ENCODE measurements at places on chromosomes 6 and 20.

DNA sequence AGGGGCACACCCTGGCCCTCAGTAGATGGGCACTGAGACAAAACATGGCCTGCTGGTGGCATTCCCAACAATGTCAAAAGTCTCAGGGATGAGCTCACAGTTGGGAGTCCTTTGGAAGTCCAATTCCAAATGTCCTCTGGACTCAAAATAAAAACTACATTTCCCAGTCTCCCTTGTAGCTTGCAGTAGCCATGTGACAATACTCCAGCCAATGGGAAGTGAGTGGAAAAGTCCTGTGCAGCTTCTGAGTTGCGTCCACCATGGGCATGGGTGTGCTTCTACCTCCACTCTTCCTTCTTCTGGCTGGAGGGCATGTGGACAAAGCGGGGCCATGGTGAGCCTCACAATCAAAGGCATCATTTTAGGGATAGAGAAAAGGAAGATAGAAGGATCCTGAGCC is 5.8 kb upstream of the ADAM33 start:
- peak; percentile 86 for DNase-seq

GRCh38 chr6:151430886-151431285 is 21.0 kb downstream of the RMND1 start:
- DNase-seq: no peak

DNA sequence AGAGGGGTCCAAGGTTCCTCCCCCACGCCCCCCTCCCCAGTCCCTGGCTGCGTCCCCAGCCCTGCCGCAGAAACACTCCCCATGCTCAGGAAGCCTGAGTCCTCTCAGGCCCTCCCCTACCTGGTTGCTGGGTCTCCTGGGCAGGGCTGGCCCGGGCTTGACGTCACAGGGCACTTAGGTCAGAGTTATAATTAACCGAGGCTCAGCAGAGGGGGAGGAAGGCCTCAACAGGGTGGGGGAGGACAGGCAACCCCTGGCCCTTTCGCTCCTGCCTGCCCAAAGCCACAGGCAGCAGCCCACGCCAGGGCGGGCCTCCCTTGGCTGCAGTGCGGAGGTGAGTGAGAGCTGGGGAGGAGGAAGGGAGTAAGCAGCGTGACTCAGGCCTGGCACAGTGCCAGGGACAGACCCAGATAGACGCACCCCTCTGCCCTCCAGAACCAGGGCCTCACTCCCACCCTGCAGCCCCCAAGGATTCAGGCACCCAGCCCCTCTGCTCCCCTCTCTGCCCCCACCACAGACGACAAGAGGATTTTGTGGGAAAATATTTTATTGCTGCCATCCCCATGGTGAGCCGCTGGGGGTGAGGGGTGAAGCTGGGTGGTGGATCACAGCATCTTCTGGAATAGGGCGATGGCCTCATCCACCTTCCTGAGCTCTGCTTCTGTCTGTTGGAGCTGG is at the start of gene VWA7:
Gene VWA7, minus strand, starts transcription at position 340 of the 678 bp plus-strand sequence. CDS start 549 bp downstream, outside the sequence.
- DNase-seq: peak; percentile 77

DNA sequence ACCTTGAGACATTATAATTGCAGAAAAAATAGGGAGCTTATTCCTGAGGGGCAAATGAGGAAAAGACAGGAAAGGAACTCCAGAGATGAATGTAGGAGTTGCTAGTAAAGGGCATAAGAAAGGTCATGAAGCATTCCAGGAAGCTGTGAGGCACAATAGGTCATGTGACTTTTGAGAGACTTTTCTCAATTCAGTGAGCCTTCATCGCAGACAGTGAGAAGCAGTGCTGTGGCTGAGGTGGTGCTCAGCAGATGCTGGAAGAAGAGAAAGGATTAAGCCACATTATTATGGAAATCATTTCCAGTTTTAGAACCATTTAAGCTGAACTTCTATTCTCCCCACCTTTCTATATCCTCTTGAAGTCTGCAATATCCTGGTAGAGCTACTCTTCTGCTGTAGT is 4.1 kb downstream of the SPTLC3 start:
- no peak for DNase-seq

DNA sequence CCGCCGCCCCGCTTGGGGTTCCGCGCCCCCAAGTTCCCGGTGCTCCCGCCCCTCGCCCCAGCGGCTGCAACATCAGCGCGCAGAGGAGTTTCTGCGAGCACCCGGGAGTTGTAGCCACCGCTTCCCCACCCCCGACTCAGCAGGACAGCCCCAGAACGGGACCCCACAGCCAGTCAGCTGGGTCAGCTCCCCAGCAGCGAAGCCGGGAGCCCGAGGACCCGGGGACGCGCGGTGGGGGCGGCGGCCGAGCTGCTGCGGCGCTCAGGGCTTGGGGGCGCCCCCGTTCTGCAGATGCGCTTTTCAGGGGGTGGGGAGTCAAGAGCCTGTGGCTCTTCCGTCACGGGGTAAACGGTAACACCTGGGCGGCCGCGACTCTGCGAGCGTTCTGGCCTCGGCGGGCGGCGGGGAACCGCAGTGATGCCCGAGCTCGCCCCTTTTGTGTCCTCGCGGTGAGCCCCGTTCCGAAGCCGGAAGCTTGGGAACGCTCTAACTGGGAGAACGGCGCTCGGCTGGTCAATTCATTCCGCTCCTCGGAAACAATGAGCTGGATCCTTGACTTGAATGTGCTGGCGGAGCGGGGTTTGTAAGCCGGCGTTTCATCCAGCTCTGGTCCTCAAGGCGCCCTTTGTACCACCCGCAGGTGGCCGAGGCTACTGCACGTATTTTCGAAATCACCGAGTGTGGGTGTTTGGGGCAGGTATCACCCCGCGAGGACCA is 774 bp downstream of the PLEKHG1 start:
- peak; percentile 73 for DNase-seq

DNA sequence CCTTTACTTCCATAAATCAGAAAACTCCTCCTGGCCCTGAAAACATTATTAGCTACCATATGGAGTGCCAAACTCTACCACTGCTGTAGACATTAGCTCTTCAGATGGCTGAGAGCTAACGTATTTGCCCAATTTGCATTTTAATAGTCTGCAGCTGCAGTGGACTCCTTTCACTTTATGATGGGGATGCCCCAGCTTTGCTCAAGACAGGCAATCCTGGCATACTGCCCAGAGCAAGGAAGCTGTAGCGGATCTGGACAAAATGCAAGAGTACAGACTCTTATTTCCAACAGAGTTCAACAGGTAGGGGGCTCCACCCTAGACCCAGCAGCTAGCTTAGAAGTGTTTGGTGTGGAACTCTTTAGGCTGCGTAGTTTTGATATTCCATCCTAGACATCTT is 246.7 kb downstream of the FOXC1 start:
- DNase-seq: no peak

GRCh38 chr6:72032086-72032485 is 145.7 kb downstream of the RIMS1 start:
- peak; percentile 55 for DNase-seq

- DNase-seq: no peak
These were observed 161.3 kb upstream of the GGTLC1 start for GRCh38 chr20:24149881-24150307.

DNA sequence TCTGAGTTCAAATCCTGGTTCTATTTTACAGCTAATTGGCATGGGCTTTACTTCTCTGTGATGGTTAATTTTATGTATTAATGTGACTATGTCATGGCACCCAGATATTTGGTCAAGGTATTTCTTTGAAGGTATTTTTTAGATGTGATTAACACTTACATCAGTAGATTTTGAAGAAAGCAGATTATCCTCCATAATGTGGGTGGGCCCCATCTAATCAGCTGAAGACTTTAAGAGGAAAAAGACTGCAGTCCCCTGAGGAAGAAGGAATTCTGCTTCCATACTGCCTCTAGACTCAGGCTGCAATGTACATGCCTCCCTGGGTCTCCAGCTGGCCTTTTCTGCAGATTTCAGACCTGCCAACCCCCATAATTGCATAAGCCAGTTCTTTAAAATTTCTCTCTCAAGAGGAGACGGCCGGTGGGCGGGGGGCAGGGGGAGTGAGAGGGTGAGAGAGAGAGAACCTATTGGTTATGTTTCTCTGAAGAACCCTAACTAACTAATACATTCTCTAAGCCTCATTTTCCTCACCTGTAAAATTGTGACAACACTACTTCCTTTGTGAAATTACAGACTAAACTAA is 338.2 kb upstream of the PRDM1 start:
- no peak for DNase-seq

DNA sequence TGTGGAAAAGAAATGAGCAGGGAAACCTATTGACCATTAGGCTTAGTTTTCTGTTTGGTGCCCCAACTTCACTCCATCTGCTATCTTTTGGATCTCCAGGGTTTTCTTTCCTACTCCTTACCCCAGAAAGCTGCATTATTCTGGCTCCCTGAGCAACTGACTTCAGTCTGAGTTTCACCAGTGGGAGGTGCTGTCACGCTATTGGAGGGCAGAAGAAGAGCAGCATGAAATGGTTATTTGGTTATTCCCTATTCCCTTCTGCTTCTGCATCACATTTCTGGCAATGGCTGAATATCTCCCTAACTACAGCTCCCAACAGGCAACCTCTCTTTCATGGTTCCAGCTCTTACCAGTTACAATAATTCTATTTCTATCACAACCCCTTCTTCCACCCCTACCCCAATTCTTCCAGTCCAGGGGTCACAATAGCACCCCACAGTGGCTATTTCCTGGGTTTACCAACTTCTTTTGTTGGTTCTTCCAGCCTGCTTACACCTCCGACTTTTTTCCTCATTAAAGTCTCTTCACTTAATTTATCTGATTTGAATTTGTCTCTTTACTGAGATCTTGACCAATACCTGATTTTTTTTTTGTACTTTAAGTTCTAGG is 311.5 kb downstream of the PLCB1 start:
- DNase-seq: no peak

DNA sequence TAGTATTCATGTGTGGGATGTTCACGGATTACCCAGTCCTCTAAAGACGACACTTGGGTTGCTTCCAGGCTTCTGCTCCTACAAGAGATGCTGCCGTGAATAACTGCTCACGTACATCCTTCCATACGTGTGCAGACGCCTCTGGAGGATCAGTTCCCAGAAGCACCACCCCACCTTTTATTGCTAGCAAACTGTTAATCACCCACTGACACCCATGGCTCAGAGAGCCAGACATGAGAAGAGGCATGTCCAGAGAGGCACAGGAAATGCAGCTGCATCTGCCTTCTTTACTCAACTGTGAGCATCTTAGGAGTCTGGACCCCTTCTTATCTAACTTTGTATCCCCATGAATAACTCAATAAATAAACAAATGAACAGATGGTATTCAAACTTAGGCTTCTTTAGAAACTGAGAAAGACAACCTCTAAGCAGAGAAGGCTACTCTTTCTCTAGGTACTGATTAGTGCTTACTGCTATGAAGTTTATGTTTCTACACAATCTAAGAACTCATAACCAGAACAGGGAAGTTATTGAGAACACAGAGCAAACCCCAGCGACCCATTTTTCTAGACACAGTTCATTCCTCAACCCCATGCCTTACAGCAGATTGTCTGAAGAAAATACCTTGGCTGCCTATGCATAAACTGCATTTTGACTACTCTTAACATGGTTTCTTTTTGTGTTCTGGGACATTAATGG is 228.7 kb upstream of the RREB1 start:
- DNase-seq: no peak

GRCh38 chr6:146595972-146596731 is 2.6 kb upstream of the ADGB start:
- no peak for DNase-seq

DNA sequence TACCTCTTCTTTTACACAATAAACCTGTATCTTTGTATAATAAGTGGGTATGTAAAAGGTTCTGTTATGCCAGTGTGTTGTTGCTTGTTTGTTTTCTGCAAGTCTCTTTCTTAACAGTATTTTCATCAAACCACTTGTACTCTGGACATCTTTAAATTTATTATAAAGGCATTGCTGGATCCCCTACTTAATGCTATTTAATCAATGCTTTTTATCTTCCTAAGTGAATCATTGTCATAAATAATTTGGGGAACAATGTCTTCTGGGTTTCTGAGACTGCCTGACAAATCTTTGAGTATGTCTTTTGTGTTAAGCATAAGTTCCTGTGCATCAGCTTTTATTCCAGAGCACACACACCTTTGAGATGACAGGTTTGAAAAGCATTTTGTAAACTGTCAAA is 64.7 kb downstream of the ITCH start:
- no peak for DNase-seq

GRCh38 chr6:6588924-6589709 is 597 bp downstream of the LY86 start:
- DNase-seq: no peak

GRCh38 chr6:70131528-70131927 is 171.4 kb downstream of the COL9A1 start:
- DNase-seq: peak; percentile 4

GRCh38 chr6:98380589-98380988 is 453.8 kb upstream of the POU3F2 start:
- no peak for DNase-seq

GRCh38 chr20:5834436-5835005 is 84.3 kb downstream of the SHLD1 start:
- DNase-seq: no peak

GRCh38 chr20:13611611-13612125 is 27.1 kb downstream of the TASP1 start:
- no peak for DNase-seq

DNA sequence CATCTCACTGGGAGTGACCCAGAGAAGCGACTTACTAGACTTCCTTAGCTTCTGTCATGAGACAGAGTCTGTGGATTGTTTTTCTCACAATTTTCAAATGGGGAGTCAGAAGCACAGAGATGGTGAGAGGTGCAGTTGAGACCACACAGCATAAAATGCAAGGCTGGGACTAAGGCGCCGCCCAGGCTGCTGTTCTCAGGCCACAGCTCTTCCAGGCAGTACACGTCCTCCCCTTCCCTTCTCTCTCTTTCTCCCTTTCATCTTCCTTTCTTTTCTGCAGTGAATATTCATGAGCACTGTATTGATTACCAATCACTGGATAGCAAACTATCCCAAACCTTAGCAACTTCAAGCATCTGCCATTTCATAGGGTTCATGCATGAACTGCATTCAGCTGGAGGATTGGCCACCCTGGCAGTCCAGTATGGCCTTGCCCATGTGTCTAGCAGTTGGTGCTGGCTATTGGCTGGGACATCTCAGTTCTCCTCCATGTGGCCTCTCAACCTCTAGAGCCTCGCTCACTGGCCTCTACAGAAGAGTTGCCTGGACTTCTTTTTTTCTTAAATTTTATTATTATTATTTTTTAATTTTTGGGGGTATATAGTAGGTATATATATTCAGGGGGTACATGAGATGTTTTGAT is 11.4 kb downstream of the BCAS4 start:
- DNase-seq: no peak

GRCh38 chr6:112017169-112017568 is 36.7 kb upstream of the CCN6 start:
- DNase-seq: no peak

GRCh38 chr20:20367575-20368417 is at the start of gene INSM1:
INSM1 (plus strand) TSS chr20:20368104; CDS start chr20:20368268, 164 bp downstream.
- no peak for DNase-seq

Data from AG08395 (cell line).